ENCODE measurements at places on chromosomes 5 and 9.
A peak's percentile ranks its signal among the peaks of the same experiment; 100 is the strongest.

- DNase-seq, result no peak
Measured at GRCh38 chr5:56735849-56736641, 79.3 kb upstream of the MAP3K1 start.

GRCh38 chr9:130289711-130290241, 24.2 kb downstream of the HMCN2 start:
- no peak for DNase-seq

- DNase-seq, result no peak
Measured at GRCh38 chr9:110744715-110745384, 76.3 kb downstream of the MUSK start.

GRCh38 chr5:21237461-21237860, 1249.5 kb upstream of the CDH18 start:
- DNase-seq, result no peak

- peak; percentile 53 for DNase-seq
Measured at GRCh38 chr9:100581661-100582060, 3.8 kb downstream of the CAVIN4 start.

- no peak for DNase-seq
Measured at GRCh38 chr5:172145870-172146747, 41.9 kb downstream of the STK10 start.

All from NCI-H1105 (cell line).